ENCODE measurements at places on chromosomes 11 and 22. TPM values are rescaled to one million over a fixed set of nuclear protein-coding genes. Genes with fewer than 3 reads are reported as not detected.

DNA sequence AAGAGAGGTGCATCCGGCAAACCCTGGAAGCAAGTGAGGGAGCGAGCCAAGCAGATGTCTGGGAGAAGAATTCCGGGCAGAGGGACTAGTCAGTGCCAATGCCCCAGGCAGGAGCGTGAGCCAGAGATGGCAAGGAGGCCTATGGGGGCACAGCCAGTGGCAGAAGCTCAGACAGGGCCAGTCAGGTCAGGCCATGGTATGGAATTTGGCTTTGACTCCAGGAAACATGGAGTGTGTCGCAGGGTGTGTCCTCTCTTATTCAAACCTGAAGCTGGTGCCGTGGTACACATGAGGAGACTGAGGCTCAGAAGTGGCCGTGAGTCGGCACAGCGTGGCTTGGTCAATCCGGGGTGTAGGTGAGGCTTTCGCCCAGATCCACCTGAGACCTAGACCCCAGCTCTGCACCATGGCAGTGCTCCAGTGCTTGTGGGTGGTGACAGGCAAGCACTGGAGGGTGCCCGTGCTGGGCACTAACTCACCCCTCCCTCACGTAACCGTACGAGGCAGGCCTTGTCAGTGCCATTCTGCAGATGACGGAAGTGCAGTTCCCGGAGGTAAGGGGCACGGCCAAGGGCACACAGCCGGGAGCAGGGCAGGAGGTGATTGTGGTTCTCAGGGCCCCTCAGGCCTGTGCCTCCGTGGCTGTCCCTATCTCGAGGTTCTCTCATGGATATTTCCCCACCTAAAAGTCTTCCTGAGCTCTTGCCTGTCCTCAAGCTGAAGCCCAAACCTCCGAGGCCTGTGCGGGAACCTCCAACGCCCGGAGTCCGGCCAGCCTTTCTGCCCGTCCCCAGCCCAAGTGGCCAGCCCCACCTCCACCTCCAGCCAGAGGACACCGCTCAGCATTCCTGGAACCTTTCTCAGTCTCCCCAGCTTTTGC is 10.6 kb upstream of the SPI1 start:
- peak; percentile 57 for DNase-seq

OR8A1 gene
- total RNA-seq: not detected

B4GALNT4 gene
- total RNA-seq: 1.4 TPM

DNA sequence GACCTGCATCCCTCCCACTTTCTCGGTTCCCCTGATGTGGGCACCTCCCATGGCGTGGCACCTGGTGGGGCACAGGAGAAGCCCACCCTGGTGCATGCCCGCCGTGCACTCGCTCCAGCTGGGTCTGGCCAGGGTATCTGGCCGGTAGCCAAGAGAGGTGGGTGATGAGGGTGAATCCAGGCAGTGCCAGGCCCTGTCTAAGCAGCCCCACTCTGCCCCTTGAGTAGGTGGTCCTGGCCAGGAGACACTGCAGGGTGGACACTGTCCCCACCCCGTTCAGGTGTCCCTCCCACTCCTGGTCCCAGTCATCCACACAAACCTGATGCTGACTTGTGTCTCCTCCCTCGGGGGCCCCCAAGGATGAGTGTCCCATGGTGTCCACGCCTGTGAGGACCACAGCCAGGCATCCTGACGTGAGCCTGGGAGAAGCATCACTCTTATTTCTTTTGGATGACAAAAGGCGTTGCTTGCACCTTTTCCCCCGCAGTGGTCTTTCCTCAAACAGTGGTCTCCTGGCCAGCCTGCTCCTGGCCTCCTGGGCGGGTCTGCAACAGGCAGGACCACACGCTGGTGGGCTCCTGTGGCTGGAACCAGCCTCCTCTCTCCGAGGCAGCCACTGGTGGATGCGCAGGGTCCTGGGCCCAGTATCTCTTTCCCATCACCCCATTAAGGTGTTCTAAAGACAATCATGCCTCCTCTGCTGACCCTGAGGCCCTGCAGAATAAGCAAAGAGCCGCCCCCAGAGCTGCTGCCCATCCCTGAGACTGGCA is 922.3 kb downstream of the BRD1 start:
- DNase-seq: no peak

DNA sequence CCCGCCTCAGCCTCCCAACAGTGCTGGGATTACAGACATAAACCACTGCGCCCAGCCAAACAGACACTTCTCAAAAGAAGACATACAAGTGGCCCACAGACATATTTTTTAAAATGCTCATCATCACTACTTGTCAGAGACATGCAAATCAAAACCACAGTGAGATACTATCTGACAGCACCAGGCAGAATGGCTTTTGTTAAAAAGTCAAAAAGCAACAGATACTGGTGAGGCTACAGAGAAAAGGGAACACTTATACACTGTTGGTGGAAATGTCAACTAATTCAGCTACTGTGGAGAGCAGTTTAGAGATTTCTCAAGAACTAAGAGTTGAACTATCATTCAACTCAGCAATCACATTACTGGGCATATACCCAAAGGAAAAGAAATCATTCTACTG is 67.0 kb downstream of the ARHGAP20 start:
- DNase-seq: no peak

DNA sequence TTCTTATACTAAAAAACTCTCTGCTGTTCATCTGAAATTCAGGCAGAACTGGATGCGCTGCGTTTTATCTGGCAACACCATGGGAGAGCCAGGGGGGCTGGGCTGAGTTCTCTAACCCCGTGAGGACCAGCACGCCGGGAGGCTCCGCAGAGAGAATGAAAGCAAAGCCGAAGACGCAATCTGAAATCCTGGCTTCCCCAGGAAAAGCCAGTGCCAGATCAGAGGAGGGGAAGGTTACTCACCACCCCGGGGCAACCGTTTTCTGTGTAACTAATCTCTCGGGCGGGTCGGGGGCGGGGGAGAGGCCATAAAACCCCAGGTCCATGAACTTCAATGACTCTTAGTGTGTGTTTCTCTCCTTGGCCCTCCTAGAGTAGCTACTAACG is 99.4 kb downstream of the SHANK2 start:
- DNase-seq: no peak

DNA sequence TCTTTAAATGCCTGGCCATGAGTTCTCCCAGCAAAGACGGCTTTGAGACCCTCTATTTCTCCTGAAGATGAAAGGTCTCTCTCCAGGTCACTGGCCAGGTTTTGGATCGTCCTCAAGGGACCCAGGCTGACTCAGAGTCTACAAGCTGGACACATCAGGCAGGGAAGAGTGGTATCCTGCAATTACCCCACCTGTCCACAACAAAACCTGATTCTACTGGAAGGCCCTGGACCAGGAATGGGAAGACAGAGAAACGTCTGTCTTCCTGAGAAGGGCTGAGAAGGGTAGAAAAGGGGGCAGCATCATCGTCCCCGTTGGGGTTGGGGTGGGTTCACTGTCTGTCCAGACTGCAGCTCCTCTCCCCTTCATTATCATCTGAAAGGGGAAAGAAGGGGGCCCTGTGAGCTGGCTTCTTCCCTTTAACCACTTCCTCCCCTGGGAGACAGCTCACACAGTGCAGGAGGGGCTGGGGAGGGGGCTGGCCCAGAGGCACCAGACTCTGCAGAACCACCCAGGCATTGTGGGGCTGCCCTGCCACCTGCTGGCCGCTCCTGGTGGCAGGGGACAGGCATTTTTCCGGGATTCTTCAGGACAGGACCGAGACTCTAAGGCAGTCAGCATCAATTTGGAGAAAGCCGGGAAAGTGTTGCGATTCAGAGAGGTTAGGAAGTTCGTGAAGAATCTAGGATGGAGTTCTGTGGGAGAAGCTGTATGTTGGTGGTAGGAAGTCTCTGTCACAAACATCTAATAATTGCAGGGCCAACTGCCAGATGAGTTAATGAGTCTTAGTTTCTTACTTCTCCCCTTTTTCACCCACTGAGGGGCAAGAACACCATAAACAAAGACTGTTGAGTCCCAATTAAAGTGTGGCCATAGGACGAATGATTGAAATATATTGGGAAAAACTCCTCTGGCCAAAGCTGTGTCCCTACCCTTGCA is 57.6 kb downstream of the SYN3 start:
- DNase-seq: peak; percentile 88

GRCh38 chr11:101466352-101466751 is 117.5 kb downstream of the TRPC6 start:
- no peak for DNase-seq

- no peak for DNase-seq
Measured at GRCh38 chr11:123413636-123414035, 16.4 kb upstream of the GRAMD1B start.

- DNase-seq: no peak
Measured at GRCh38 chr11:61951484-61952135, 1.5 kb downstream of the BEST1 start.

KCNQ1OT1 gene
- 0.57 TPM for total RNA-seq

DNA sequence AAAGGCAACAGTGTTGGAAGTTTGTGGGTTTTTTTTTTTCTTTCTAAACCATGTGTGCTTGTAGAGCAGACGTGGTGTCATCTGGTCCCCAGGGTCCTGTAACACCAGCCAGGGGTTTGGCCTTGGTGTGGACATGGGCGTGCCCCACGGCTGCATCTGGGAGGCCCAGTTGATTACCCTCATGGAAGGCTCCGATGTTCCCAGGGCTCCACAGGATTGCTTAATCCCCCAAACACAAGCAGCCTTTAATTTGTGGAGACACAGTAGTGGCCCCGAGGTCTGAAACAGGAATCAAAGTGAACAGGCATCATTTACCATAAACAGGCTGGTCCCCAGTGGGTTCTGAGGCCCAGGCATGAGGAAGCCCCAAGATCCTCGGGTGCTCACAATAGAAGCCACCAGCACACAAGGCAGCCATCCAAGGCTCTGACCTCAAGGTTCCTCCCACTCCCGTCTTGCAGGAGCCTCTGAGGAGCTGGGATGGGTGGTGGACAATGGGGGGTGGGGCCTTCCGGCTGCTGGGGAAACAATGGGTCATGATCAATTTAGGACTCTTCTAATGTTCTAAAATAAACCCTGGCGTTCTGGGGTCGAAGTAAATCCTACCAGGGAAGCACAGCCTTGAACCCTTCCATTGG is 115.0 kb upstream of the CD82 start:
- DNase-seq: peak; percentile 68

DNA sequence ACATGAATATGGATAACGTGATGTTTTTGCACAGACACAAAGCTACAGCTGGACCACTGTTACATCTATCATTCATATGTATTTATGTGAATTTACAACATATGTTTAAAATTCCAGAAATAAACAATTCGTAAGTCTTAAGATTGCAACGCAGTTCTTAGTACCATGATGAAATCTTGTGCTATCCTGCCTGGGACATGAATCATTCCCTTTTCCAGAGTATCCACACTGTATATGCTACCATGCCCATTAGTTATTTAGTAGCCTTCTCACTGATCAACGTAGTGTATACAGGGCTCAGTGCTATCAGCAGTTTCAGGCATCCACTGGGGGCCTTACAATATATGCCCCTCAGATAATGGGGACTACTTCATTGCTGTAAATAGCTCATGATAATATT is 4.3 kb downstream of the ATL3 start:
- no peak for DNase-seq

- no peak for DNase-seq
Measured at GRCh38 chr11:103436131-103436770, 327.0 kb downstream of the DYNC2H1 start.

GRCh38 chr11:72471005-72471898 is 36.9 kb upstream of the CLPB start:
- peak; percentile 77 for DNase-seq

DNA sequence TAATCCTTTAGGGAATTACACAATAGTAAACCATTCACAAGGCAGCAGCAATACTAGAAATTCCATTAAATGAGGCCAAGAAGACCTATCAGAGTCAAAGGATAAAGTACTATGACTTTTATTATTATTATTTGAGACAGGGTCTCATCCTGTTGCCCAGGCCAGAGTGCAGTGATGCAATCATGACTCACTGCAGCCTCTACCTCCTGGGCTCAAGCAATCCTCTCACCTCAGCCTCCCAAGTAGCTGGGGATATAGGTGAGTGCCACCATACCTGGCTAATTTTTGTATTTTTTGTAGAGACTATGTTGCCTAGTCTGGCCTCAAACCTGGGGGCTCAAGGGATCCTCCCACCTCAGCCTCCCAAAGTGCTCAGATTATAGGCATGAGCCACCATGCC is 51.8 kb downstream of the TTC28 start:
- DNase-seq: no peak

MMP12 gene
- total RNA-seq: not detected

GRCh38 chr11:78798663-78799062 is 224.0 kb upstream of the NARS2 start:
- DNase-seq: peak; percentile 82

LYVE1 gene
- 87.9 TPM for total RNA-seq
